ENCODE measurements at places on chromosomes 16 and 17.

- DNase-seq = peak; percentile 5
Observed at GRCh38 chr17:51764387-51764971, 394.0 kb downstream of the CA10 start.

GRCh38 chr17:78804777-78805176, 22.7 kb upstream of the CYTH1 start:
- DNase-seq = no peak

- no peak for DNase-seq
Observed at GRCh38 chr16:71254832-71255525, 24.5 kb upstream of the HYDIN start.

GRCh38 chr16:57260294-57260929, 15.4 kb downstream of the ARL2BP start:
- peak; percentile 64 for DNase-seq

GRCh38 chr17:44900894-44901293, 1.6 kb upstream of the EFTUD2 start:
- DNase-seq = peak; percentile 85

- DNase-seq = no peak
Observed at GRCh38 chr17:45784741-45785479, 790 bp downstream of the CRHR1 start.

- DNase-seq = no peak
Observed at GRCh38 chr17:65515959-65516948, 45.2 kb downstream of the AXIN2 start.

GRCh38 chr16:11963706-11964105, 1.3 kb upstream of the TNFRSF17 start:
- DNase-seq = no peak

- DNase-seq = no peak
Observed at GRCh38 chr17:38417210-38417951, 10.9 kb upstream of the ARHGAP23 start.

DNA sequence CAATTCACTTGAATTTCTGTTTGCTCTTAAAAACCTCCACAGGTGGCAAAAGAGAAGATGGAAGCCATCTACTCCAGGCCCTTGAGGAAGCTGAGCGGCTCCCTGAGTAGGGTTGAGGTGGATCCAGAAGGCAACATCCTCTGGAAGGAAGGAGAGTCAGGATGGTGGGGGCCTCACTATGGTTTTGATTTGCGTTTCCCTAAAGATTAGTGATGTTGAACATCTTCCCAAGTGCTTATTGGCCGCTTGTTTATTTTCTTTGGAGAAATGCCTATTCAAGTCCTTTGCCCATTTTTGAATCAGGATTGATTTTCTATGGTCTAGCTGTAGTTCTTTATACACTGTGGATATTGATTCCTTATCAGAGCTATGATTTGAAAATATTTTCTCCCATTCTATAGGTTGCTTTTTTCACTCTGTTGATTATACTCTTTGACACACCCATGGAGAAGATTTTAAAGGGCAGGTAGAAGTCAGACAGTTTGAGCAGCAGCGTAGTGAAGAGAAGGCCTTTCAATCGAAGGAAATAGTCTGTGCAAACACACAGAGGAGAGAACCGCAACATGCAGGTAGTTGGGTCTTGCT, 58.6 kb downstream of the WSB1 start:
- DNase-seq = no peak

- DNase-seq = no peak
Observed at GRCh38 chr17:6165806-6166205, 95.6 kb downstream of the WSCD1 start.

GRCh38 chr16:77928096-77928495, 94.3 kb upstream of the CLEC3A start:
- DNase-seq = no peak

- DNase-seq = no peak
Observed at GRCh38 chr17:36544044-36544306, 744 bp upstream of the GGNBP2 start.

DNA sequence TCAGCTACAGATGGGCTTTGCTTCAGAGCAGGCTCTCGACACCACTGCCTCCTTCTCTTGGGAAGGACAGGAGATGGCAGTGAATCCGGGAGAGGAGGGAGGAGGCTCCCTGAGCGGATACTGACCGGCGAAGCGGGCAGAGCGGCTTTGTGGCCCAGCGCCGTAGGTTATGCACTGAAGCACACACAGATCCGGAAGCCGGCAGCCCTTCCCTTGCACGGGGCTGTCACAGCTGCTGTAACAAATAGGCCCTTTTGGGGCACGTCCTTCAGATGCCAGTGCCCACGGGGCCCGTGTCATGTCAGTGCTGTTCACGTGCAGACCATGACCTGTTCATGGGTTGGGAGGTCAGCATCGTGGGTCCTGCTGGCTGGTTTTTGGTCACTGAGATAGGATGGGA, 144.7 kb upstream of the CHMP6 start:
- DNase-seq = no peak

DNA sequence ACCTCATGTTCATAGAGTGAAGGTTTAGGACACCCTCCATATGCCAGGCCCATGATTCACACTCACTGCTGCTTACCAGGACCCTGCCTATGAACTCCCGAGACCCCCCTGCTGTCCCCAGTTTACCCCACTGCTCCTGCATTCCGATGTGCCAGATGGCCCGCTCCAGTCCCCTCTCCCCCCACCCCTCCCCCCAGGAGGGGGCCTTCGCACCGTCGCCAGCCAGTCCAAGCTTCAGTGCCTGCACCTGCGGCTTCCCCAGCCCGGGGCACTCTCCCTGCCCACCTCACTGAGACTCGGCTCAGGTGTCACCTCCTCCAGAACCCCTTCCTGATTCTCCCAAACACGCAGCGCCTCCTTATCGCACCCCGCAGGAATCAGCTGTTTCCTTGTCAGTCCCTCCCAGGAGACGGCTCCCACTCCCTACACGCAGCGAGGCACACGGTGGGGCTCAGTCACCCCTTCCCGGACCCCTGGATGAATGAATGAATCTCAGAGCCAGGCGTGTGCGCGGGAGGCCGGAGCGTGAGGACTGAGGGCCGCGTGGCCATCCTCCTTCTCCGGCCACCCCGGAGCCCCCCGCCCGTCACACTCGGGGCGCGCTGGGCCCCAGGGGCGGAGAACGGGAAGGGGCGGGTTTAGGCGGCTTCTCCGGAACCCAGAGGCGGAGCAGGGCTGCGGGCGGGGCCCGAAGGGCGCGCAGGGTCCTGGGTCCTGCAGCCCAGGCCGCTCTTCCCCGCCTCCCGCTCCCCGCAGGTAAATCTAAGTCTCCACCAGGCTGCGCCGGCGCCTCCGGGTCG, 1.6 kb downstream of the MYO1C start:
- DNase-seq = no peak

DNA sequence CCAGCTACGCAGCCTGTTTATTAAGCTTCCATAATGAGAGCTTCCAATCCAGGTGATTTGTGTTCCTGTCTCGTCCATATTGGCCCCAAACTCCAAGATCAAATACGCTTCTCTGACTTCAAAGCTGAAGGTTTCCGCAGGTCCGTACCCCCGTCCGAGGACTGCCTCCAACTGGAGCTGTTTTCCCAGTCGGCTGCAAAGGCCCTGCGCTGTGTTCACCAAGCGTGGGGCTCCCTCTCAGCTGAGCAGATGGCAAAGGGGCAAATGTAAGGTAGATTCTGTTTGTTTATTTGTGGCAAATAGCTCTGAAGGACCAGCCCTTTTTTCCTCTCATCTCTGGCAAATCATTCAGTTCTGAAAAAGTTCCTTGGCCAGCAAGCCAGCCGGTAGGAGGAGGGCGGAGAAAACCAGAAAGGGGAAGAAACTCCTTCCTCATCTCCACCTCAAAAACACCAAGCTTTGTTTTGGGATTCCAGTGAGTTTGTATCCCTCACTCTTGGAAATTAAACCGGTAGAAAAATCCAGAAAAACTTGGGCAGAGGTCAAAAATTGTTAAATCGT, 35.2 kb downstream of the NXN start:
- no peak for DNase-seq

GRCh38 chr17:15742051-15742795, 10.1 kb downstream of the TBC1D26 start:
- DNase-seq = no peak

DNA sequence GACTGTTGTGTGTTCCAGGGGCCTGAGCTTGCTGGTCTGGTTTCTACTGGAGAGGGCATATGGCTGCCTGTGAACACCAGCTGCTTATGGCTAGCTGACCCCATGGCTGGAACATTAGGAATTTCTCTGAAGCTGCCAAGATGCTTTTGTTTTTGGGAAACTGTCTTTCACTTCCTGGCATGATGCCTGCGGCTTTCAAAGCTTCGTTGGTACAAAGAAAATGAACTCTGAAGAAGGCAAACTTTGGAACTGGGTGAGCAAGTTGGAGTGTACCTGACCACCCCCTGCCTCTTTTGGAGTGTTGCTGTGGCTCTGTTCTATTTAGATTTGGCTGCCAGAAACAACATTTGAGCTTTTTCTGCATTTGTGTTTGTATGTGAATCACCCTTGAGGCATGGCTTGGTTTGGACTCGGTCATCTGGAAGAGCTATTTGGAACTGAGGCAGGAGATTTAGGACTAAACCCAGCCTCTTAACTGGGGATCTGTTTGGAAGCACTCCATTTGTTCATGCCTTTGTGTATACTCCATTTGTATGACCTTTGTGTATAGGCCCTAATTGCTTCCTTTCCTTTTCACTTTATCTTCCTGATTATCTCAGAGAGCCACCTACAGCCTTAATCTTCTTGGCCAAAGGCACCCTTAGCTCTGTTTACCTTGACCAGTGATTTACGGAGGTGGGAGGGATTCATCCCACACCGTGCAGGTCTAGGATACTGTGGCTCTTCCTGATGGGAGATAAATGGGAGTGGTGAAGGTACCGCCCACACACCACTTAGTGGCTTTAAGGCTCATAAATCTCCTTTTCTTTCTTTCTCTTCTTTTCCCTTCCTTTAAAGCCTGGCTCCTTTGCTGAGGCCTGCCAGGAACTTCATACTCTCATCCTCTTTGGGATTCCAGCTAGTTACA, 7.3 kb upstream of the CPHXL start:
- DNase-seq = peak; percentile 5

GRCh38 chr17:65820811-65821210, 259.4 kb upstream of the AXIN2 start:
- no peak for DNase-seq

DNA sequence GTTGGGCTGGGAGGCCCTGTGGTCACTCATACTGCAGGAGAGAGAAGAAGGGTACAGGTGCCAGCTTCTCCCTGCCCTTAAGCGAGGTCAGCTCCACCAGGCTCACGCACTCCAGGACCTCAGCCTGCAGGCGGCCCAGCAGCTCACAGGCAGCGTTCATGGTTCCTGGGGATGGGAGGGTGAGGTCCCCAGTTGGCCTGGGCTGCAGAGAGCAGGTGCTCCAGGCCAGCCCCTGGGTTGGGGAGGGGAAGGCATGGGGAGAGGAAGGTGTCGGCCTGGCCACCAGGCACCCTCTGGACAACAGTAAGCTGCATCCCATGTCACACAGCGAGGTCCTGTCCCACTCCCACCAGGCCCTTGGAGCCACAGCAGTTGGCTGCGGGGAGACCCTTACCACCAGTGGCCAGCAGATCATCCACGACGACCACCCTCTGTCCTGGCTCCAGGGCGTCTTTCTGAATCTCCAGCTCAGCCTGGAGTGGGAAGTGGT, 2.0 kb downstream of the APRT start:
- DNase-seq = no peak

- DNase-seq = no peak
Observed at GRCh38 chr17:37761059-37761458, 16.2 kb upstream of the HNF1B start.

GRCh38 chr17:67353929-67354574, 12.3 kb downstream of the PSMD12 start:
- no peak for DNase-seq

GRCh38 chr16:56344518-56345405, 80.6 kb downstream of the AMFR start:
- no peak for DNase-seq

GRCh38 chr17:83053021-83053681, 26.3 kb upstream of the METRNL start:
- no peak for DNase-seq

DNA sequence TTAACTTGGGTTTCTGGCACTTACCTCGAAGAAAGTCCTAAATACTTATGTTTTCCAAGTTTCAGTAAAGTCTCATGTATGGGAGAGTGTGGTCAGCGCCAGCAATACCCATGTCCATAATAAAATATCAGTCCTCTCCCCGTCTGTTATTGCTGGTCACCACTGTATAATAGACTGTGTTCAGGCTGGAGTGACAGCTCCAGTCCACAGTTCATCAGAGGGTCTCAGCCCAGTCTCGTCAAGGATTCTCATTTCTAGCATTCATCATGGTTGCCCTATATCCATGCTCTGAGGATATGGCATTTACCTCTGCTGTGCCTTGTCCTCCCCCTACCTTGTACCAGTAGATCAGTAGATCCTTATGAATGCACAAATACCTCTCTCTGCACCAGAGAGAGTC, 384.5 kb downstream of the NPIPA7 start:
- no peak for DNase-seq

DNA sequence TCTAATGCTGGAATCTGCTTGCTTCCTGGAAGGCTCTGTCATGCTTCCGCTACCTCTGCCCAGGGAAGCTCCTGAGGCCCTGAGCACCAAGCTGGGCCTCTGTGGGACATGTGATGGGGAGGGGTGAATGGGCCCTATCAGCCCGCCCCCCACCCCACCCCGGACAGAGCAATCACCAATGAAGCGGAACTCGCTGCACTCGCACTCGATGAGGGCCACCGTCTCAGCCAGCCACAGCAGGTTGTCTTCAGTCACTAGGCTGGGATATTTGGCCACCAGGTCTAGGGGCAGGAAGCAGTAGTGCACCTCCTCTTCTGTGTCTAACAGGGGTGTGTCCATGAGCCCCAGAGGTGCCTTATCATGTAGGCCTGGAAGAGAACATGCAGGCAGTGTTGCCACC, 23.6 kb downstream of the KCTD19 start:
- no peak for DNase-seq

DNA sequence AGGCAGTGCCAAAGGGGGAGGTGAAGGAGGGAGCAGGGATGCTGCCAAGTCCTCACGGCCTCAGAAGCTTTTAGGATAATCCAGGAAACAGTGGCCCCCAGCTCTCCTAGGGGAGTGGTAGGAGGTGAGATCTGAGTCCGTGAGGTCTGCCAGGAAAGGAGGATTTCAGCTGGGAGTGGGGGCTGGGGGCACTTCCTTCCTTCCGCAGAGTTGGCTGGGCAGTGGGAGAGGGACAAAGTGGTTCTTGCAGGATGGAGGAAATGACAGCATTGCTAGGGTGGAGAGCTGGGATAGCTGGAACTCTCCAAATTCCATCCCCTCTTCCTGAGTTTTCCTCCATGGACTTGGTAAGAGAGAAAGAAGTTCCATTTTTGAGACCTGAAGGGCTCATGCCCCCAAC, 4.8 kb upstream of the SP6 start:
- DNase-seq = no peak

DNA sequence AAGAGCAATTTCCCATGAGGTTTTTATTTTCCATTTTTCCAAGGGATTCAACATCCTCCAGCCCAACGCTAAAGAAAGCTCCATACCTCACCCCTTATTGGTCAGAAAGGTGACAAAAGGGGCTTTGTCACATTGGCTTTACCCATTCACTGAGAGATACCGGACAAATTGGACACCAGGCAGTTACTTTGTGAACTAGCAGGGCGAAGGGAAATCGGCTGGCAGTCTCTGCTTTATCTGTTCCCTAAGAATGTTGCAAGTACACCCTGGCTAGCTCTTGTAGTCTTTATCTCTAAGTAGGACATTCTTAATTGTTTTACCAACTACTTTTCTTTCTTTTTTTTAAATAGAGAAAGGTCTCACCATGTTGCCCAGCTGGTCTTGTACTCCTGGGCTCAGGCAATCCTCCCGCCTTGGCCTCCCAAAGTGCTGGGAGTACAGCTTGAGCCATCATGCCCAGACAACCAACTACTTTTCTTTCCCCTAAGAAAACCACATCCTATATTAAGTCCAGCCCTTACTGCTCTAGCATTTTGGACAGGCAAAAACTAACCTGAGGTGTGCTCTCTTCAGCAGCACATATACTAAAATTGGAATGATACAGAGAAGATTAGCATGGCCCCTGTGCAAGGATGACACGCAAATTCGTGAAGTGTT, 16.8 kb downstream of the PRPSAP1 start:
- DNase-seq = no peak
